ENCODE measurements at places on chromosomes 16 and 17.

GRCh38 chr16:56683424-56684172, 1.3 kb downstream of the MT1X start:
- no peak for DNase-seq

- no peak for DNase-seq
These were observed at the start of gene CCL17 for GRCh38 chr16:57403965-57404817. Gene CCL17 (plus strand): TSS chr16:57404767. CDS start chr16:57413933, 9,166 bp downstream.

- DNase-seq, result peak; percentile 63
These were observed 5.9 kb downstream of the ADAD2 start for GRCh38 chr16:84196727-84197394.

- peak; percentile 60 for DNase-seq
These were observed 3.6 kb downstream of the PIEZO1 start for GRCh38 chr16:88781140-88782077.

GRCh38 chr17:1487939-1488825, 4.3 kb downstream of the MYO1C start:
- peak; percentile 43 for DNase-seq

DNA sequence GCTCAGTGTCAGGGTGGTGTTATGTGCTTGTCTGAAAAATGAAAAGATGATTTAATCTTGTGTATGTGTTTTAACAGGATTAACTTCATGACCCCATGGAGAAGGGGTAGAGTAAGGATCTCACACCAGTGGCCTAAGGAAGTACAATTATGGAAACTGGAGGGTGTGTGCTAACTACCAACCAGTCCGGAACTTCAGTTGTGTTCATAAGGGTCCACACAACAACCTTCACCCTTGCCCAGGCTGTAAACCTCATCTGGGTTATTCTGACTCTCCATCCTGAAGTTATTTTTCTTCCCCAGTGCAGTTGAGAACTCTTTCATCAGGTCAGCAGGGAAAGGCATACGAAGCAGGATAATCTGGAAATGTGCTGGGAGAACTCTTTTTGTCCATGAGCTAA, 158.9 kb downstream of the MAP2K6 start:
- no peak for DNase-seq

DNA sequence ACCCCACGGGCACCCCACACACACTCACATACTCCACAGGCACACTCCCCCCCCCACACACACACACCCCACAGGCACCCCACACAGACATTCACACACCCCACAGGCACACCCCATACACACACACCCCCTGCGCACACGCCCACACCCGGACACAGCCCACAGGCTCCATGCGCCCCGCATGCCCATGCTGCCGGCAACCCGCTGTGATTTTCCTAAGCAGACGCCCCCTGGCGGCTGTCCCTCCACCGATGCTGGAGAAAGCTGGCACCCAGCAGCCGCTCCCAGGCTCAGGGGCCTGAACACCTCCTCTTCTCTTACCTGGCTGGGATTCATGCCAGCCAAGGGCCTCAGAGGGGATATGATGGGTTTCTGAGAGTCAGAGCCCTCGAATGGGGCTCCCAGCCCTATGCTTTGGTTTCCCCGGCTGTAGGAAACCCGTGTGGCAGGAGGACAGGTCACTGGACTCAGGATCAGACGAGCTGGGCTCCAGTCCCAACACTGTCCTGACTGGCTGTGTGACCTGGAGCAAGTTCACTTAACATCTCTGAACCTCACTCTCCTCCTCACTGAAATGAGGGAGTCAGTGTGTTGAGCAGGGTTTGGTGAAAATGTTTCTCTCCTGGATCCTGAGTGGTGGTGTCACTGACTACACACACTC, 19.6 kb upstream of the TNFRSF13B start:
- DNase-seq, result peak; percentile 40

- DNase-seq, result no peak
These were observed 827 bp downstream of the CDK10 start for GRCh38 chr16:89687092-89687940.

DNA sequence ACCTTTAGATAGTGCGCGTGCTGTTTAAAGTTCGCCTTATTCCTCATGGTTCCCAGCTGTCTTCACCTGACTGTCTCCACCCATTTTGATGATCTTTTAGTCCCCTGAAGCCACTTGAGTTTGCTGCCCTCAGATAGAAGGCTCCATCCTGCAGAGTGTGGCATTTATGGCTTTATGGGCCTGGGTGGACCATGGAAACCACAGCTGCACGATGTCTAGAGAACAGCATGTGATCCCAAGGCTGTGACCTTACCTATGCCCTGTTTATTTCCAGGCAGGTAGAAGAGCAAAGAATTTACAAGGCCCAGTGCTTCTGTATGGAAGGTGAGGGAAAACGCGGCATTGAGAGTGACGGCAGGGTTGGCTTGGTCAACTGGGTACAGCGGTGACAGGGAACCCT, 356.9 kb downstream of the SLC39A11 start:
- DNase-seq, result no peak

DNA sequence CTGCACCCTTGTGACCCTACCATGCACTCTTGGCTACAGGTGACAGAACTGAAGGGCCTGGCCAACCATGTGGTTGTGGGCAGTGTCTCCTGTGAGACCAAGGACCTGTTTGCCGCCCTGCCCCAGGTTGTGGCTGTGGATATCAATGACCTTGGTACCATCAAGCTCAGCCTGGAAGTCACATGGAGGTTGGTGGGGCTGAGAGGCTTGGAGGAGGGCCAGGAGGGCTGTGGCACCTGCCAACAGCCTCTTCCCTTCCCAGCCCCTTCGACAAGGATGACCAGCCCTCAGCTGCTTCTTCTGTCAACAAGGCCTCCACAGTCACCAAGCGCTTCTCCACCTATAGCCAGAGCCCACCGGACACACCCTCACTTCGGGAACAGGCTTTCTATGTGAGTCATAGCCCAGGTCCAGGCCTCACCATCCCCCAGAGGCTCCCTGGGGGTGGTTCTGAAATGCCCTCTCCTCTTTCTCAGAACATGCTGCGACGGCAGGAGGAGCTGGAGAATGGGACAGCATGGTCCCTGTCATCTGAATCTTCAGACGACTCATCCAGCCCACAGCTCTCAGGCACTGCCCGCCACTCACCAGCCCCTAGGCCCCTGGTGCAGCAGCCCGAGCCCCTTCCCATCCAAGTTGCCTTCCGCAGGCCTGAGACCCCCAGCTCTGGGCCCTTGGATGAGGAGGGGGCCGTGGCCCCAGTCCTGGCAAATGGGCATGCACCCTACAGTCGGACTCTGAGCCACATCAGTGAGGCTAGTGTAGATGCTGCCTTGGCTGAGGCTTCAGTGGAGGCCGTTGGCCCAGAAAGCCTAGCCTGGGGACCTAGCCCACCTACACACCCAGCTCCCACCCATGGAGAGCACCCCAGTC, 13.0 kb downstream of the RIPOR1 start:
- no peak for DNase-seq

DNA sequence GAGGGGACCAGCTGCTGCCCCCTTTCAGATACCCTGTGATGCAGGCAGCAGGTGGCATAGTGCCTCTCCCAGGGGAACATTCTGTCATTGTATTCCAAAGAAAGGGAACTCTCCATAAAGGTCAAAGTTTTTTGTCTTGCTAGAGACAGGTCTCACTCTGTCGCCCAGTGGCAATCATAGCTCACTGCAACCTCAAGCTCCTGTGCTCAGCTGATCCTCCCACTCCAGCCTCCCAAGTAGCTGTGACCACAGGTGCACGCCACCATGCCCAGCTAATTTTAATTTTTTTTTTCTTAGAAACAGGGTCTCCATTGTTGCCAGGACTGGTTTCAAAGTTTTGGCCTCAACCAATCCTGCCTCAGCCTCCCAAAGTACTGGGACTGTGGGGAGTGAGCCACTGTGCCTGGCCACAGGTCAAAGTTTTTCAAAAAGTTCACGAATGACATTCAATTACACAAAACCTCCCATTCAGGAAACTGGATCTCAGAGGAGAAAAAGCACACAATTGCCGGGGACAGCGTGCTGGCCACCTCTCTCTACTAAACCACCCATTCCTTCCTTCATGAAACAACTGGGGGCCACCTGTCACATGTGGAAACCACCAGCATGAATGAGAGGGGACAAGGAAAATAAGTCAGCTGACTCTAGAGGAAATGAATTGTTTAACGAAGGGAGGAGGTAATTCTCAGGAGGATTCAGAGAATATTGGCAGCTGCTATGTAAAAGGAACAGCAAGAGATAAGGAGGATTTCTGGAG, 80.0 kb downstream of the MARCHF10 start:
- no peak for DNase-seq

DNA sequence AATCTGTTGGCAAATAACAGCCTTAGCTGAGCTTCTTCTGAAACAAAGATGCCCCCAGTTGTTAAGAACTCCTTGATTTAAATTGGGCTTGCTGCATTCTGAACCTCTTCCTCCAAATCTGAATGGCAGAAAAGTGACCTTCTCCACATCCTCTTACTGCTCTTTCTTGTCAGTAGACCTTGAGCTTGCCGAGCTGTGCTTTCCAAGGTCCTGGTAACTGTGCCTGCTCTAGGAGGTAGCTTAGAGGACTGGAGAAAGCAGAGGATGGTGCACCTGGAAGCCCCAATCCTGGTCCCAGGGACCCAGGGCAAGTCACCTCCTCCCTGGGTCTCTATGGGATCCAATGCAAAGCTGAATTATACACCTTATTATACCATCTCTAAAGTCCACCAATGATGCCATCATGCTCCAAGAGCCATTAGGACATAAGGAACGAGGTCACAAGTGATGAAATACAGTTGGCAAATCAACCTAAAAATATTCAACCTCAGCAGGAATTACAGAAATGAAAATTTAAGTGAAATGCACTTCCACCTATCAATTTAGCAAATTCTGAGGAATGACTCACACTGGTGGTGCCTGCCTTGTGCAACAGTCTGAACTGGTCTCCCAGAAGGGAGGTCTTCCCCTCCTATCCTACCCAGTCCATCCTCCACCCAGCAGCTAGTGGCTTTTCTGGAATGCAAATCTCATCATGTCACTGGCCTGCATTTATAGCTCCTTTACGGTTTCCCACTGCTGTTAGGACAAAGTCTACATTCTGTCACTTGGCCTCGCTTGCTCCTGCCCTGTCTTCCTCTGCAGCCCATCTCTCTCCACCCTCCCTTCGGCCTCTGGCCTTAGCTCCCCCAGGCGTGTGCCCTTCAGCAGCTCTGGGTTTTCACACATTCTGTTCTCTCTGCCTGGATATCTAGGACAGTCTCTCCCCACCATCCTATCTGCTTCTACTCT, 36.6 kb downstream of the TOM1L2 start:
- DNase-seq, result peak; percentile 96

DNA sequence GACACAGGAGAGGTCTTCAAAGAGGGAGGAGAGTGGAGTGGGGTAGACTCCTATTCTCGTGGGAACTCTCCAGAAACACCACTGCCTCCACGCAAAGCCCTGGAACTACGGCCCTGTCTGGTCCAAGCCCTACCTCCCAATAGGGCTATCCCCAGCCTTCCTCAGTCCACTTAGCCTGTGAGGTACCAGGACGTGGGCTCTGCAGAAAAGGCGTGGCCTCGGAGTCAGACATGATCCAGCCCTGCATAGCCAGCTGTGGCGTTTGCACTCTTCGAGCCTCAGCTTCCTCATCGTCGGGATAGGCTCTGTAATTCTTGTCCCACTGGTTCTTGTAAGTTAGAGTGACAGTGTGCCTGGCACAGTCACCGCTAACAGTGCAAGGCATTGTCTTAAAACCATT, 13.8 kb downstream of the ENDOV start:
- DNase-seq, result no peak

DNA sequence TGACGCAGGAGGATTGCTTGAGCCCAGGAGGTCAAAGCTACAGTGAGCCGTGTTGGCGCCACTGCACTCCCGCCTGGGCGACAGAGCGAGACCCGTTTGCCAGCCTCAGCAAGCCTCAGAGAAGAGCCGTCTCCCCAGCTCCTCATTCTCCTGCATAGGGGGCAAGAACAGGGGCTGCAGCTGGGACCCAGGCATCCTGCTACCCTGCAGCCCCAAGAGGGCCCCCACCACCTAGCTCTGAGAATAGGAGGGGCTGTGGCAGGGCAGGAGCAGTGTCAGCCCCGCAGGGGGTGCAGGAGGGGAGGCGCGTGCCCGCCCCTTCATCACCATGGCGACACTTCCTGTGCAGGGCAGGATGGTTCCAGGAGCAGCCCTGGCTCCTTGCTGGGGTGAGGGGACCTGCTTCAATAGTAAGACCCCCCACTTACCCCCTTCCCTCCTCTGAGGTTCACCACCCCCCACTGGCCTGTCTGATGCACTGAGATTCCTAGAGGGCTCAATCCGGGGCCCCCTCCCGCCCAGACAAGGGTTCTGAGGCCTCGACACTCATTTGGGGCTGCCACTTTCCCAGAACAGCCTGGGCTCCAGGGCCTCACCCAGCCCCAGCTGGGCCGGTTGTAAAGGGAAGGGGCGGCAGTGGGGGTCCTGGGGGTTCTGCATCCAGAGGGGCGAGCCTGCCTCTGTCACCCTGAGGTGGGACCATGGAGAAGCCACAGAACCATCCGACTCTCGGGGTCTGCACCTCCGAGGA, 20.2 kb downstream of the VASN start:
- no peak for DNase-seq

DNA sequence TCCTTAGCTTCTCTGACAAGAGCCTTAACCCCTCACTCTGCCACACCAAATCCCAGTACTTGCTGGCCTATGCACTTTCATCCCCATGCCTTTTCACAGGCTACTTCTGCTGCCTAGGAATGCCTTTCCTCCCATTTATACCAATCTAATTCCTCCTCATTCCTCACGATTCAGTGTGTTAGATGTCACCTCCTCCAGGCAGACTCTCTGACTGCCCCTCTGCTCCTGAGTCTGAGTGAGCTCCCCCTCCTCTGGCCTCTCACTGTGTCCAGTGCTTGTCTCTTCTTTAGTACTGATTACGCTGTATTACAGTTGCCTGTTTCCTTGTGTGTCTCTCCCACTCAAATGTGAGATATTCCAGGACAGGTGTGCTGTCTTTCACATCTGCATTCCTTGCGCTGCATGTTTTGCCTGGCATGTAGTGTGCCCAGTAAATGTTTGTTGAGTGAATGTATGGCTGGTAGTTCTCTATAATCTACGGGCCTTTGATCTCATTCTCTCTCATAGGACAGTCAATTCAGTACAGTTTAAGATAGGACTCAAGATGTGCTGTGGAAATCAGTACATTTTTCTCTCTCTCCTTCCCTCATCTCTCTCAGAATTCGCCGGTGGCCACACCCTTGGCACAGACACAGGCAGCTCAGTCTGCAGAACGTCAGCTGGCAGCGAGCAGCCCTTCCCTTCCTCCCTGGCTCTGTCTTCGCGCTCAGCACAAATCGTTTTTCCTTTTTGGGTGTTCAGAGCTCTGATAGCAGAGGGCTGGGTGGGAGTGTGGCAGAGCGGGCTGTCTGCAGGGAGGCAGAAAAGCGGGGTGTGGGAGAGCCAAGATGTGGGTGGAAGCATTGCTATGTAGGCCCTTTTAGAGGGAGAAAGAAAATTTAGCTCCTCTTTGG, 18.5 kb downstream of the ARL4D start:
- no peak for DNase-seq

- DNase-seq, result peak; percentile 96
These were observed 5.4 kb upstream of the NFATC3 start for GRCh38 chr16:68079626-68080344.

DNA sequence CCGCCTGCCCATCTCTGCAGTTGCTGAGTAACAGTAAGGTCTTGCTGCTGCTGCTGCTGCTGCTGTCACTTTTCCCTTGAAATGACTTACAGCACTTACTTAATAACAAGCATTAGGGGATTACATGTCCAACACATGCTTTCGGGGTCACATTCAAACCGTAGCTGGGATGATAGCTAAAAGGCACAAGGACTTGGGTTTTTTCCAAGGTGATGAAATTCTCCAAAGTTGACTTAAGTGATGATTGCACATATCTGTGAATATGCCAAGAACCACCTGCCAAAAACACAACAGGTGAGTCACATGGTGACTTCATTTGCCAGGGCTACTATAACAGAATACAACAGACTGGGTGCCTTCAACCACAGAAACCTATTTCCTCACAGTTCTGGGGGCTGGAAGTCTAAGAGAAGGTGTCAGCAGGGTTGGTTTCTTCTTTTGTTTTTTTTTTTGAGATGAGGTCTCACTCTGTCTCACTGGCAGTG, 121.9 kb upstream of the TNRC6C start:
- peak; percentile 43 for DNase-seq
